Central memory CD8-positive, alpha-beta T cell (primary cell): ENCODE measurements at places on chromosomes 5 and 9.

DNA sequence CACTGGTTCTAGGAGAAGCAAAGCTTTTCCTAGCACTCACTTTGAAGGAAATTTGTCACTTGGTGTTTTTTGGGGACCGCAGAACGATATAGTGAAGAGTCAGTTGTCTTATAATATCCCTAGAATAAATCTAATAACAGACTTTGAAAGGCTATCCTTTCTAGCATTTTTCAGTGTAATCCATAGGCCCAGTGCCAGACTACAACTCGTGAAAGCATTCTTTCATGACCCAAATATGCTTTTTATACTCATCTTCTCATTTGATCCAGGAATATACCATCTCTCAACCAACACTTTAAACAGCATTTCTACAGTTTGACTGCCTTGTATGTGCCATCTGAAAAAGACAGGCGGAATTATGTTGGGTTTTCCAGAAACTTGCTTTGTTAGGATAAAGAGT lies 104.0 kb downstream of the ERCC6L2 start:
- DNase-seq, result no peak

- DNase-seq, result no peak
Observed at GRCh38 chr9:122780026-122780425, 8.7 kb upstream of the OR5C1 start.

- no peak for DNase-seq
Observed at GRCh38 chr9:75894566-75894965, 4.1 kb downstream of the PCSK5 start.

DNA sequence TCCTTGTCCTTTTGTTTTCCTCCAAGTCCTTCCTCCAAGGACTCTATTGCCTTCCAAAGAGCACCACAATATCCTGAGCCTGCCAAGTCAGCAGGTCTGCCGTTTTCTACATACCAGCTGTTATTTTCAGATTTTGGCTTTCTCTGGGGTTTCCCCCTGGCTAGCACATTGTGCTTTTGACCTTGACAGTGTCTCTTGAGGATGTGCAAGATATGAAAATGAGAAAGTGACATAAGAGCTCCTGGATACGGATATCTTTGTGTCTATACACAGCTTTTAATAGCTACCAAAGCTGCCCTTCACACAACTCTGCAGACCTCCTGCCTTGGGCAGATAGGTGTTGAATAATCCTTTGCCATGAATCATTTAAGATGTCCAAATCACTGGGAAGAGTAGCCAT lies 67.0 kb downstream of the HAPLN1 start:
- no peak for DNase-seq

GRCh38 chr9:101432740-101433139 lies 2.8 kb downstream of the ALDOB start:
- DNase-seq, result no peak

DNA sequence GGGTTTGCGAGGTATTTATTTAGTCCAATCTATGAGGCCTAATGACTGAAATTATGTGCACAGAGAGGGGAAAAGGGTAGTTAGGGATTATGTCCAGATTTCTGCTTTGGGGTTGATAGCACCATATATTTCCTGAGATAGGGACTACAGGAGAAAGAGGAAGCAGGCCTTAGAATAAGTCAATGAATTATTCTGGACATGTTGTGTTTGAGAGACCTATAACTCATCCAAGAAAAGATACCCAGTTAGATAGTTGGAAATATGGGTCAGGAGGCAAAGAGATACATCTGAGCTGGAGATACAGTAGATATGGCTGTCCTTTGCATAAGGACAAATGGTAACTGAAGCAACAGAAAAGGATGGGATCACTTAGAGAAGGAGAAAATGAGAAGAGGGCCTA lies 53.1 kb downstream of the NR3C1 start:
- no peak for DNase-seq

DNA sequence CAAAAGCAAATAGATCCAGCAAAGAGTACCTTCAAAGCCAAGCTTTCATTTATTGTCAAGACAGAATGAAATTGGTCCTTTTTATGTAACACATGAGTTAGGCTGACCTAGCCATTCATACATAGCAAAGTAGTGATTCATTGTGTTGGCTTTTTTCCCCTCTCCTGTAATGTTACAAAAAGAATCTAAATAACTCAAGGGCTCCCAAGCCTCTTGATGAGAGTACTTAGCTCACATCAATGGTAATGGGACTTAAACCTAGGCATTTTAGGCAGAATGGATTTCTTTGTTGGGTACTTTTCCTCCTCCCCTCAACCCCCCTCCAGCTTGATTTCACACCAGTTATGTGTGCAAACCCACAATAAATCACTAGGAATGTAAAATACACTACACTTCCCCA lies 123.7 kb downstream of the EBF1 start:
- DNase-seq, result no peak
